Prostate gland (tissue), 2 donors: ENCODE measurements at places on chromosomes 13 and 19.
A peak's percentile ranks its signal among the peaks of the same experiment; 100 is the strongest.

- no peak for DNase-seq
Measured at GRCh38 chr13:105442949-105443699, 1092.3 kb downstream of the EFNB2 start.

- no peak for DNase-seq
Measured at GRCh38 chr13:74246487-74246886, 112.3 kb upstream of the KLF12 start.

- DNase-seq = no peak
Measured at GRCh38 chr13:31965361-31966066, 66.1 kb upstream of the FRY start.

DNA sequence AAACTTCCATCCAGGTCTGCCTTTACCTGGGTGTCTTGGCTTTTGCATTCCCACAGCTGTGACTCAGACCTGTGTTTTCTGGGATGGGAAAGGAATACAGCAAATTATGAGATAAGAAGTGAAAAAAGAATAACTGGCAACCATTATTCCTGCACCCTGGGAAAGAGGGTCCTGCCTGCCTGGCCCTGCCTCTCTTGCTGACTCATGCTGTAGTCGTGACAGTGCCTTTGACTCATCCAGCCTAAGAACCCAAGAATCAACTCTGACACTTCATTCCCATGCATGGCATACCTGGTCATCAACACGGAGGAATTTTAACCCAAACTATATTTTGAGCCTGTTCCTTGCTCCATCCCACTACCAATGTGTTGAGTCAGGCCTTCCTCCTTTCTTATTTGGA, 185.4 kb upstream of the SERP2 start:
- no peak for DNase-seq

DNA sequence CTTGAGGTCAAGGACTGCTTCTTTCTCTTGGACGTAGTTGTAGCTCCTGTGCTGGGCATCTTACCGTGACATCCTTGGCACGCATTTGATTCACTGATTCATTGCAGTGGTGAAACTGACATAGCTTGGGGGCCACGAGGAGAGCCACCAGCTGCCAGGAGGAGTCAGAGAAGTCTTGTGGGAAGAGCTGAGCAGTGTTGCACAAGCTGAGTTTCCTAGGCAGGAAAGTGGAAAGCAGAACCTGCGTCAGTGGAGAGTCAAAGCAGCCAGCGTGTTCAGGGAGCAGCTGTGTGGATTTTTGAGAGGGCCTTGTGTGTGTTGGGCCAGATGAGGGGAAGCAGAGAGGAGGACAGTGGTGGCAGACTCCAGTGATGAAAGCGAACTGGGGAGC, 5.3 kb upstream of the GPR183 start:
- no peak for DNase-seq

DNA sequence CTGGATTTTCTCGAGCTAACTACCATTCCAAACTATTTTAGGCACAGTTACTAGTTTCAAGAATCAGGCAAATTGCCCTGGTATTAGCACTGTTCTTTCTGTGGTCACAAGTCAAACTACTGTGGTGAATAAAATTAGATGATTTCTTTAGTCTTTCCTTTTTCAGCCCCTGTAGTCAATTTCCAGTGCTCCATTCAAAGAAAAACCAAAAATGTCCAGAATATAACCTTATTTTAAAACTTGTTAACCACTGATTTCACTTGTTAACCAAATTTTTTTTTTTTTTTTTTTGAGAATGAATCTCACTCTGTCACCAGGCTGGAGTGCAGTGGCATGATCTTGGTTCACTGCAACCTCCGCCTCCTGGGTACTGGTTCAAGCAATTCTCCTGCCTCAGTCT, 50.6 kb upstream of the USPL1 start:
- no peak for DNase-seq

- peak; percentile 34 for DNase-seq
Measured at GRCh38 chr19:11203194-11204075, 6.1 kb upstream of the KANK2 start.

- DNase-seq = no peak
Measured at GRCh38 chr19:38333245-38333644, 2.4 kb upstream of the CATSPERG start.

DNA sequence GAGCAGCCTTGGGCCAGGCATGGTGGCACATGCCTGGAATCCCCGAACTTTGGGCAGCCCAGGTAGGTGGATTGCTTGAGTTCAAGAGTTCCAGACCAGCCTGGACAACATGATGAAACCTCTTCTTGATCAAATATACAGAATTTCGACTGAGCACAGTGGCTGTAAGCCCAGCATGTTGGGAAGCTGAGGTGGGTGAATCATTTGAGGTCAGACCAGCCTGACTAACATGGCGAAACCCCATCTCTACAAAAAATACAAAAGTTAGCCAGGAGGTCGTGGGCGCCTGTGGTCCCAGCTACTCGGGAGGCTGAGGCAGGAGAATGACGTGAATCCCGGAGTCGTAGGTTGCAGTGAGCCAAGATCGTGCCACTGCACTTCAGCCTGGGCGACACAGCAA, 8.0 kb upstream of the NLRP7 start:
- DNase-seq = no peak

GRCh38 chr13:43816401-43816889, 29.7 kb upstream of the ENOX1 start:
- no peak for DNase-seq

- DNase-seq = no peak
Measured at GRCh38 chr19:2320049-2320448, 8.3 kb downstream of the LSM7 start.

- no peak for DNase-seq
Measured at GRCh38 chr19:50723069-50723468, at the start of gene CLEC11A. Gene CLEC11A (plus strand): TSS chr19:50723364. CDS start chr19:50723526, 162 bp downstream.

DNA sequence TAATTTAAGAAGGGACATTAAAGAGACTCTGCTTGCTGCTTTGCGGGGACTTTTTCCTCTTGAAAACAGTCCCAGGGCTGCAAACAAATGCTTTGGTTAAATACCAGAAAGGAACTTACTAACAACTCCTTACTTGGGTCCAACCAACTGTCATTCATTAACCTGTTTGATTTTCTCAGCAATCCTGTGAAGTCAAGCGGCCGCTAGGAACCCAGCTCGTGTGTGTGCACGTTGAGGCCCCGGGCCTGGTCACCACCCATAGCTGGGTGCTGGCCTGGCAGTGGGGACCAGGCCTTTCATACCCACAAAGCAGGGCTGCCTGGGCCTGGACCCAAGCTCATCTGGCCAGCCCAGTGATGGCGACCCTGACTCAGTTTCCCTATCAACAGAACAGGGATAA, 50.7 kb downstream of the C1QTNF9 start:
- DNase-seq = no peak

- DNase-seq = peak; percentile 39
Measured at GRCh38 chr19:11578258-11579142, 1.1 kb upstream of the ACP5 start.

- DNase-seq = peak; percentile 65
Measured at GRCh38 chr13:33676045-33676989, 141.6 kb upstream of the RFC3 start.

DNA sequence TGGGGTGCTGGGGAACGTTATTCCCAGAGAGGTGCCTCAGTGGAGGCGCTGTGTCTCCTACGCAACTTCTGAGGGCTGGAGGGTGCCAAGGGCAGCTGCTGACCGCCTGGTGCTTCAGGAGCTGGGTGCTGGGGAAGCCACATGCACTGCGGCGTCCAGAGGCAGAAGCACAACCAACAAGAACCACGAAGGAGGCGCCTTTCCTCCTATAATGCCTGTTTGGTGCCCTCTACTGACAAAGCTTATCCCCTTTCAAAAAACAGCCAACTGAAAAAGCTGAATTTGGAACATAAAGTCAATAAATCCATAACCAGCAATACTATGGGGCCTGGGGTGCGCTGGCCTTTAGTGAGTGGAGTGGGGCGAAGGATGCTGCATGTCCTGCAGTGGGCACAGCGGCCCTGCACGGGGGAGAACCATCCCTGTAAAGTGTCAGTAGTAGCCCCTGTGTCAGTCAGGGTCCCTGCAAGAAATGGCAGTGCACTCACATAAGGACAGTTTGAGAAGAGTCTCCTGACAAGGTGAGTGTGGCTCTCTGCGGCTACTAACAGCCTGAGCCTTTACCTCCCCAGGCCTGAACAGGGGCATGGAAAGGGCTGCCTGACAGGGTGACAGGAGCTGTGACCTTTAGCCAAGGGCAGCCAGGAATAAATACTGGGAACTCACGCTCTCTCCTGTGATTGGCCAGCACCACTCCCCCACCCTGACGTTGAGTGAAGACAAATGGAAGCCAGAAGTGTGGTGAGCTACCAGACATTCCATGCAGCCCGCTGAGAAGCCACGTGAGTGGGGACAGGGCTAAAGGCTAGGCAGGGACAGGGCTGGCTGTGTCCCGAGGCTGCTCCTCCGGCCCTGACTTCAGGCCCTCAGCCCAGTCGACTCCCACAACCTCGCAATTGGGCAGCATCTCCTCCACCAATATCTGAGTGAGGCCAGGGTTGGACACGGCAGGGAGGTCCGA, 4.5 kb upstream of the B3GNT8 start:
- DNase-seq = no peak

- peak; percentile 56 for DNase-seq
Measured at GRCh38 chr19:7224209-7224686, 70.0 kb downstream of the INSR start.

GRCh38 chr13:19836472-19836871, 27.0 kb downstream of the ZMYM5 start:
- no peak for DNase-seq

DNA sequence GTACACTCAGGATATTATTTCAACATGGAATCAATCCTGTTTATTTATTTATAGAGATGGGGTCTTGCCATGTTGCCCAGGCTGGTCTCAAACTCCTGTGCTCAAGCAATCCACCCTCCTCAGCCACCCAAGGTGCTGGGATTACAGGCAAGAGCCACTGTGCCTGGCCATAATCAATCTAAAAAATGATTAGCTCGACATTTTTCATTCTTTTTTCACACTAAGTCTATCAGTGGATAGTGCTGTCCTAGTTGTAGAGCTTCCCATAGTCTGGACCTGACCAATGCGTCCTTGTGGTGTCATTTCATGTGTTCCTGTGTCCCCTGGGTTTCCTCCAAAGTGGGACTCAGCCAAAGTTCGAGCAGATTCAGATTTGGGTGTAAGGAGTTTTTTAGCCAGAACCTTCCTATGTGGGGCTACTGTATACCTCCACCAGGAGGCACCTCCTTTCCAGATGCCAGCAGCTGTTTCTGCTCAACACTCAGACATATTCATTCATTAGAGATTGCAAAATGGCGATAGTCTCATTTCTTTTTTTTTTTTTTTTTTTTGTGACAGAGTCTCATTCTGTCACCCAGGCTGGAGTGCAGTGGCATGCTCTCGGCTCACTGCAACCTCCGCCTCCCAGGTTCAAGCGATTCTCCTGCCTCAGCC, 61.1 kb downstream of the MAP4K1 start:
- no peak for DNase-seq

DNA sequence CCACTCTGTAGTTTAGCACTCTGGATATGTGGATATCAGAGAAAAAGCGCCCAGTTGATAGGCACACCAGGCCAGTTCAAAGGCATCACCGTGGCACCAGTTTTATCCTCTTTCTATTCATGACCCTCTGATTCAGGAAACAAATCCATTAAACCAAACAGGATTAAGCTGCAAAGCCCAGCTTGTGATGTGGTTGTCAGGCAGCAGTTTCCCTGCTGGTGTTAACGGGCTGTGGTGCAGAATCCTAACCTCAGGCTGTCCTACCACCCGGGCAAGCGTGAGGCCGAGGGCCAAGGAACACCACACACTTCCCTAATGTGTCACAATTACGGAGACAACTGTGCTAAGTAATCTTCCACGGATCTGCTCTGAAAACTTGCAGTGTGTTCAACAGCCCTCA, 209.1 kb downstream of the OLFM4 start:
- no peak for DNase-seq

GRCh38 chr13:111288276-111288675, 32.2 kb upstream of the TEX29 start:
- no peak for DNase-seq

- DNase-seq = no peak
Measured at GRCh38 chr13:34376483-34376882, 558.5 kb downstream of the RFC3 start.

GRCh38 chr19:50266896-50267295, 62.3 kb downstream of the KCNC3 start:
- no peak for DNase-seq

GRCh38 chr19:30266687-30267086, 105.5 kb upstream of the ZNF536 start:
- no peak for DNase-seq

DNA sequence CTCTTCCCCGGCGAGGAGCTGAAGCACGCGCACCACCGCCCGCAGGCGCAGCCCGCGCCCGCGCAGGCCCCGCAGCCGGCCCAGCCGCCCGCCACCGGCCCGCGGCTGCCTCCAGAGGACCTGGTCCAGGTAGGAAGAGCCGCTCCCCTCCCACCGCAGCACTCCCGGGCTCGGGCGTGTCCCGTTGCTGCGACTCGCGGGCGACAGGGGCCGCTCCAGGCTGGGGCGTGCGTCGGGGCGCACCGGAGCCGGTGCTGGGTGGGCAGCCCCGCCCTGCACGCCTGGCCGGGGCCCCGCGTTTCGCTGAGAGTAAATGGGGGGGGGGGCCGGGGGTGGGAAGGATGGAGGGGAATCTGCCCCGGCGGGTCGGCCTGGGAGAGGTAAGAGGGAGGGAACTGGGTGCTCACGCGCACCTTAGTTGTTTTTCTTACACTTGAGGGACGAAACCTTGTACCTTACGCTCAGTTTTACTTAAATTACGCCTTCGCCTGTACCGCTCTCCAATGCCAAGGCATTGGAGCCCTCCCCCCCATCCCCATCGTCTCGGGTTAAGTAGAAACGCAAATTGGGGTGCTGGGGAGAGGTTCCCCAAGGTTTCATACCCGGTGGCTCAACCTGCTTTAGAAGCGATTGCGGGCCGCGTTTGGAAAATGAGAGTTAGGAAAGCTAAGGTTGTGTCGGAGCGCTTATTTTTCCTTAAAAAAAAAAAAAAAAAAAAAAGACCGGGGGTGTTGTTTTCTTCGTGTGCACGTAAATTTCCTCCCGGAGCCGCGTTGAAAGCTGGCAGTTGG, 850 bp downstream of the KLF5 start:
- peak; percentile 85 for DNase-seq
